Natural killer cell (primary cell): ENCODE measurements at places on chromosomes 2 and 18.
A peak's percentile ranks its signal among the peaks of the same experiment; 100 is the strongest.

DNA sequence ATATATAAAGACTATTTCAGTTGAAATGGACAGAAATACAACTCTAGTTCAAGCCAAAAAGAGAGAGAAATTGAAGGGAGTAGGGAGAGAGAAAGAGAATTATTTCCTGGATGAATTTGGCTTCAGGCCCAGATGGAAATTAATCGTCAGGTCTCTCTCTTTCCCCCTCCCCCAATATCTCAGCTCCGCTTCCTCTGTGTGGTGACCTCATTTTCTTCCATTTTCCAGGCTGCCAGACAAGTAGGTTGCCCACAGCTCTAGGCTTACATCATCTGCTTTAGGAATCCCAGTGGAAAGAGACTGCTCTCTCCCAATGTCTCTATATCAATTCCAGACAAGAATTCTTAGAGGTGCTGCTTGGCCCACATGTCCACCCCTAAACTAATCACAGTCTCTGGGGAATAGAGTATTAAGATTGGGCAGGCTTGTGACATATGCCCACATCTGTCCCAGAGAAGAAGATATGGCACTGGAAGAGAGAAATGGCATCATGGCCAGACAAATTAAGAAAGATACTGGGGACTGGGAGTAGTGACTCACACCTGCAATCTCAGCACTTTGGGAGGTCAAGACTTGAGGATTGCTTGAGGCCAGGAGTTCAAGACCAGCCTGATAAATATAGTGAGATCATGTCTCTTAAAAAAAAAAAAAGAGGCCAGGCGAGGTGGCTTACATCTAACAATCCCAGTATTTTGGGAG is 37.2 kb upstream of the CFAP36 start:
- no peak for DNase-seq

DNA sequence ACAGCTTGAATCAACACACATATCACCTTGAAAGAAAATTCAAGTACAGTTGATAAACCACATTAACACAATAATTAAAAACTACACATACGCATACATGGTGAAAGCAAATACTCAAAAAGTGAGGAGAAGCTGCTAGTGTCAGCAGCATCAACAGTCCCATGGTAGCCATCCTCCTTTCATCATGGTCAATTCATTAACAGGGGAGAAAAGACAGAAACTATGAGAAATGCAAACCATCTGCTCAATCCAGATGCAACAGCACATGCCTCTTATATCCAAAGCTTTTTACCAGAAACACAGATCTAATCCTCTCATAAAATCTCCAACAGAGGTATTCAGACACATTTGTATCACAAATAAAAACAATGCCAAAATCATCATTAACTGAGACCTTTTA is 81.9 kb upstream of the CHRNA1 start:
- DNase-seq = no peak

- no peak for DNase-seq
Observed at GRCh38 chr2:178304333-178304732, 110.0 kb downstream of the OSBPL6 start.

GRCh38 chr2:72010647-72011369 is 136.9 kb downstream of the CYP26B1 start:
- no peak for DNase-seq

- peak; percentile 9 for DNase-seq
Observed at GRCh38 chr18:22977847-22978701, 44.9 kb downstream of the RBBP8 start.

DNA sequence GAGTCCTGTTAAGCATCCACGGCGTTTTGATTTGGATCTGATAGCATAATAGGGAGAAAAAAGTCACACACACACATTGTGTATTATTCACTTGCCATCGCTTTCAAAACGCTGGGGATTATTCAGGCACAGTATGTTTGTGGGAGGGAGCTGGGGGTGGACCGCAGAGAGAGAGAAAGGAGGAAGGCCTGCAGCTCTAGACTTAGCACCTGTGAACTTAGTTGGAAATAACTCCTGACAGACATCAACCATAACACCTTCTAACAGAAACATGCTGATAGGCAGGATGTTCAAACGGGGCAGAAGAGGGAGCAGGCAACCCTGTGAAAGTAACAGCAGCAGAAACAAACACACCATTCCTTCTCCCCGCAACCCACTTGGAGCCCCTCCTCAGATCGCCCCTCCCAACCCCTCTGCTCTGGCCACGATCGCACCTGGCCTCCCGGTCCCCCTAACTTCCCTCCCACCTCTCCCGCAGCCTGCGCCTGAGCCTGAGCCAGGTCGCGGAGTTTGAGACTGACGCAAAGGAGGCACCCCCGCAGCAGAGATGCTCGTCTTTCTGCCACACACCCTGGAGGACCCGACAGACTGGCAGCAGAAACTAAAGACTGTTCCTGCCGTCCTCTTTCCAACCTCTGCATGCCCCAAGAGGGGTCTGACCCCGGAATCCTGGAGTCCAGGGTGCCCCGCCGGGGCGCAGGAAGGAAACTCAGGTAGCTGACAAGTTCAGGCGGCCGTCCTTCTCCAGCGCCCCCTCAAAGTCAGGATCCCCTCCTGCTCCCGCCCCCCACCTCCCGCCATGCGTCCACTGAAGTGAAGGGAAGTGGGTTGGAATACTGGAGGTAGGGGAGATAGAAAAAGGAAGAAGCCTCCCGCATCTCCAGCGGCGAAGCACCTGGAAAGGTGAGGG is 738 bp downstream of the CHST9 start:
- DNase-seq = no peak

- no peak for DNase-seq
Observed at GRCh38 chr18:60667016-60667415, 294.4 kb upstream of the MC4R start.

GRCh38 chr2:240522406-240522805 is 35.4 kb downstream of the ANKMY1 start:
- DNase-seq = no peak

- DNase-seq = no peak
Observed at GRCh38 chr18:35192415-35192814, 48.4 kb upstream of the ZNF397 start.

DNA sequence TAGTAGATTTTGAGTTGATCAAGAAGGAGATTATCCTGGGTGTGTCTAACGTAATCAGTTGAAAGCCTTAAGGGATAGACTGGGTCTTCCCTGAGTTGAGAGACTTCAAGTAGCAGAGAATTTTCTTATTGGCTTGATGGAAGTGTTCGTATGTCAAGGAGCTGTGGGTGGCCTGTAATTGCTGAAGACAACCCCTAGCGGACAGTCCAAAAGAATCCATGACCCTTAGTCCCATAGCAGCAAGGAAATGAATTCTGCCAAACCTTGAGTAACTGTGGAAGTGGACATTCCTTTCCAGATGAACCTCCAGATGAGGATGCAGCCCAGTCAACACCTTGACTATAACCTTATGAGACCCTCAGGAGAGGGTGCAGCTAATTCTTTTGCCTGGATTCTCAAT is 786.3 kb downstream of the SOCS6 start:
- no peak for DNase-seq

DNA sequence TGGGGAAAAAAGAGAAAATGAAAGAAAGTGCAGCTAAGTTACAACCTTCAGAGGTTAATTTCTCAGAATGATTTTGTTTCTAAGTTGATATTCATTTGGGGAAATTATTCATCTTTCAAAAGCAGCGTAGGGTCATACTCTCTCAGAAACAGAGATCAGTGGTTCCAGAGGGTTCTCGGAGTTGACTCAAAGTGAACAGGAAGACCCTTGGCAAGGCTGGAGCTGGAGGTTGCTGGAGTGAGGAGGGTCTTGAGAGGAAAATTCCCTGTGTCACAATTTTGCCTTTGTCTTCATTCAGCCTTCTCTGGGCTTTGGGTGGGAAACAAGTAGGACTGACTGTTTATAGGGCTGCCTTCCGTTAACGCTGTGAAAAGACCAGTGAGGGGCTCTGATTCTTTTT is 168.2 kb downstream of the ICOS start:
- DNase-seq = no peak

GRCh38 chr18:45521777-45522176 is 93.5 kb upstream of the SLC14A2 start:
- DNase-seq = no peak

DNA sequence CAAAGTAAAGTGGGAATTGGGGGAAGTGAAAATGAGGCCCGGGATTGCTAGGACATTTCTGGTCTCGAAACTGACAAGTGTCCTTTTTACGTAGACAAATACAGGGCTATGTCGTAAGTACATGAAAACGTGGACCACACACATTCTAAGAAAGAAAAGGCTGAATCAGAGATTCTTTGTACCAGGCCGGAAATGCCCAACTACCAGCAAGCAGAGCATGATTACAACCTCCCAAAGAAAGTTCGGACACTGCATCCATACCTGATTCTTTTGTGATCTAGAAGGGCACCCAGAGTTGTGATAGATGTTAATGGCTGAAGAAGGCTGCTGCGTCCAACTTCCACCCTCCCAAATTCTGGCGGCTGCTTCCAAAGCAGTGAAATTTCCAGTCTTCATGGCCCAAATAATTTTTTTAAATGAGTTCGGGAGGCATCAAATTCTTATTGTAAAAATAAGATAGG is 1.7 kb downstream of the RBMS1 start:
- peak; percentile 34 for DNase-seq

GRCh38 chr2:182043021-182043420 is 57.4 kb downstream of the PPP1R1C start:
- DNase-seq = no peak

- peak; percentile 25 for DNase-seq
Observed at GRCh38 chr2:230757476-230757875, 44.8 kb downstream of the CAB39 start.

- DNase-seq = no peak
Observed at GRCh38 chr18:55605733-55606338, 17.8 kb upstream of the TCF4 start.

- DNase-seq = peak; percentile 90
Observed at GRCh38 chr2:233059797-233060500, at the start of gene INPP5D. Gene INPP5D, plus strand, starts transcription at chr2:233060342. Its CDS starts 137 bp downstream, at chr2:233060479.

- DNase-seq = no peak
Observed at GRCh38 chr2:72996117-72996502, 75.4 kb downstream of the SFXN5 start.

DNA sequence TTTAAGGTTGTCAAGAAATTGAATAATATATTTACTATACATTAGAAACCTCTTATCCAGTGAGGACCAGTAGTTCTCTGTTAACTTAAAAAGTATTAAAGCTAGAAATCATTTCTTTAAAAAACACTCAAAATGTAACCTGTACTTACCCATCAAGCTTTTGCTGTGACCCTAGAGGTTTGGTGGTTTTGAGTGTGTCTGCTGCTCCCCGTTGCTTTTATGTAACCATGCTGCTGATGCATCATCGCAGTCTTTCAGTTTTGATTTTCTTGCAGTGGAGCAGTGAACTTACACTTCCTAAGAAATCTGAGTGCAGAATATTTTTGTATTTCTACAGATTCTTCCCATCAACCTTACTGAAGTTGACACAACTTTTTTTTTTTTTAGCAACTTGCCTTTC is 34.2 kb downstream of the MRPS9 start:
- DNase-seq = no peak

DNA sequence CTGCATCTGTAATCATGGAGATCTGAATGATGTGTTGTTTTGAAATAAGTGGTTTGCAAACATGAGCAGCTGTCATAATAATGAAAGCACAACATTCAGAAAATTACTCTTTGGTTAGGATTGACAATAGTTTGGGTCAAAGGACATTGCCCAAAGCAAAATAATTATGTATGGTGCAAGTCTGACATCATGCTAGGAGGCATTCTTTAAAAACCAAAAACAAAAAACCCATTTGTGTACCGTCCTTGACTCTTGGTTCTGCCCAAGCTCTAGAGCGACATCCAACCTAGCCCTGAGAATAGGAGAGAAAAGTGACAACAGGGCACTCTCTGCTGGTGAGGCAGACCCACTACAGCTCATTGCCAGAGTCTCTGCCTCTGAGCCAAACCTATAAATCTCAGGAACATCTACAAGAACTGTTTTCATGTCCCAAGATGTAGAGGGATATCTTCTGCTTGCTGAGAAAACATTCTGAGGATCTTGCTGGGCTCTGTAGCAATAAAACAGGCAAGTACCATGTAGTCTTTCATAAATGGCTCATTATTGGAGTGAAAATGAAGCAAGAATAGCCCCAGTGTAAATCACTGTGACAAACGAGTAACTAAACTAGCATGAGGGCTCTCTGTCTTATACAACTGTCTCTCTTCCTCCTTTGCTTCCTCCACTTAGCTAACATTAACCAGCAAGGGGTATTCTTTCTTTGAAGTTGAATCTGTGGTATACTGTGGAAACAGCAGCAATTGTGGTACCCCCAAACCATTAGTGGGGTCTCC is 266.8 kb upstream of the CXCR4 start:
- DNase-seq = no peak

GRCh38 chr2:211688196-211688595 is 850.4 kb downstream of the ERBB4 start:
- no peak for DNase-seq

DNA sequence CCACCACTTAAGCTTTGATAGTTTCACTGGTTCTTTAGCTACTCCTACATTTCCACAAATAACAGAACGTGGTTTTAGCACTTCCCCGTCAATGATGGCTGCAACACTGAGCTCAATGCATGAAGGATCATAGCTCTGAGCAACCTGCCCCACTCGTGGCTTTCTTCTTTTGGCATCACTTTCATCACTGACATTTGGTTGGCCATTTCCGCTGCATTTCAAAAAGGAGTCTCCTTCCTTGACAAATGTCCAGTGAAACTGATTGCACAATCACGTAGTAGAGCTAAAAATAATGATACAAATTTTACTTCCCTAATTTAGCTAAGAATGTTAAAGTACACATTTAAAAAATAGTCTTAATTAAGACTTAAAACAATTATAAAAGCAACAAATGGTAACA is 205.2 kb upstream of the HDAC4 start:
- DNase-seq = no peak

DNA sequence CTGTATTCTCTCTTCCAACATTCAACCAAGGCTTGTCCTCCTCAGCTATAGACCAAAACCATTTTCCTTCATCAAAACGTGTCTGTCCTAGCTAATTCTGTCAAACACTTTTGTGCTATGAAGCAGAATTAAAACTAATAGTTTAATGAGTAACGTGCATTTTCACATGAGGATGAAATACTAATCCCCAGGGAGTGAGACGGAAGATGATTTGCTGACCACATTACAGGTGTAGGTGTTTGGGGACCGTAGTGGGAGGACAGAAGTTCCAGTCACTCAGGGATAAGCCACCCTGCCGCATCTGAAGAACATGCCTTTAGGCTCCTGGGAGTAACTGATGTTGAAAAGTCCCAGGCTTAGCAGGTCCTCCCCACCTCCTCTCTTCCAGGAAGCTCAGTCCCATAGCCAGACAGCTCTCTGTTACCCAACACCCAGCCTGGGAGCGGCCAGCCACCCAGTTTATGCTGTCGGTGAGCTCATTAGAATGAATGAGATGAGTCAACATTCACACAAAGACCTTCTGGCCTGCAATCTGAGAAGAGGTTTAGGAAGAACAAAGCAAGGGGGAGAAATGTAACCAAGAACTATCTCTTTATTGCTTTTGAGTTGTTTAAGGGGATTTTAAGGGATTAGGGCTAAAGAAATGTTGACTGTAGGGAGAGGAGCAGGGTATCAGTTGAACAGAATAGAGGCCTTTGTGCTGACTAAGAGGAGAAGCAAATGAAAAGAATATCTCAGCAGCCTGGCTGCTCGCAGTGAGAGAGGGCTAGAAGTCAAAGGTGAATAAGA is 122.5 kb downstream of the FOXI3 start:
- DNase-seq = no peak
